ENCODE measurements at places on chromosomes 4 and X.

DNA sequence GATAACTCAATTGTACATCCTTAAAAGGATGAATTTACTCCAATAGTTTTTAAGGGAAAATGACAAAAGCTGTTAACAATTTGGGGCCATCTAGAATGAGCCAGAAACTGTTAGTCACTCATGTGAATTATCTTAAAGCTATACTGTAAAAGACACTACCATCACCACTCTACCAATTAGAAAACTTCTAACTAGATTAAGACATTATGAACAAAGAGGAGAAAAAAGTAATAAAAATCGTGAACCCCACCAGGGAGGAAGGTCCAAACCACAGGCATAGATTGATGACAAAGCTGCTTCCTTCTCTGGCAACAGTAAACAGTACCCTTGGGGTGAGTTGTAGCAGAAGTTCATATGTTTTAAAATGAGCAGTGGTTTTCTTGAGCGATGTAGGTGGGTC, 106.1 kb downstream of the PDGFC start:
- peak; percentile 88 for DNase-seq

DNA sequence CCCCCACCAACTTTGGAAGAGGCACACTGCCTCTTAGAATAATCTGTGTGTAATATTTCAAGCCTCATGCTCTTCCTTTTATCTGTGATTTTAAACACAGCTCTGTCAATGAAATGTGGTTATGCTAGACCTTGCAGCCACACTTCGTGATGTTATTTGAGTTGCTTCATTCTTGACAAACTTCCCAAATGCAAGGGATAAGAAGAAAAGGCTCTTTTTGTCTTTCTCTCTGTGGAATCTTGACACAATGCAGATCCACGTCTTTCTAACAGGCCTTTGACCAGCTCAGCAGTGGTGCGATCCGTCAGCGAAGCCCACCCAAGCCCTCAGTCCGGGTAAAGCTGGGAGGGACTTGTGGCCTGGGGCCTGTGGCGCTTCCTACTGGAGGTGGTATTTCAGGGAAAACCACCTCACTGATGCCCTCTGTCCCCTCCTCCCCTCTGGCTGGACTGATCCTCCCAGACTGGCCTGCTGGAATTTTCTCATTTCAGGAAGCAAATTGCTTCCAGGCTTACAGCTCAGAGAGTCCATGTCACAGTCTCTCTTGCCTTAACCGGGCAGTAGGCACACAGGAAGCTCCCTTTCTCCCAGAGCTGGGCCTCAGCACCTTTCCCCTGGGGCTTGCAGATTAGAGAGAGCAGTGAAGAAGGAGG, 19.5 kb upstream of the CCKAR start:
- DNase-seq, result no peak

DNA sequence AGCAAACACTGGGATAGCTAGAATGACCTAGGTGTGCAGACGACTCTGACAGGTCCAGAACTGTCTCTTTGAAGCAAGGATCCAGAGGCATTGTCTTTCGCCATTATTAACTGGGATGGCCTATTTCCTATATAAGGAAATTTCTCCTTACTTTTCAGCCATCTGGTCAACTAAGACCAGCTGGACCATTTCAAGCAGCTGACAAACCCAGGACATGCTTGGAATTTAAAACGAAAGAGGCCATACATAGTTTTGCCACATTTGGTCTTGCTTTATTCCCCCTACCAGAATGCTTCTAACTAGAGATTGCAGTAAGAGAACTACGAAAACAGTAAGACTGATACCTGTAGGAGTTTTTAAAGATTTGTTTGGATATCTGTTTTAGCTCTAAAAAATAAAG, 87.0 kb downstream of the GLRA2 start:
- no peak for DNase-seq

- no peak for DNase-seq
Measured at GRCh38 chrX:138150709-138151108, 560.8 kb downstream of the FGF13 start.
